ENCODE measurements at places on chromosomes 7 and 10.

DNA sequence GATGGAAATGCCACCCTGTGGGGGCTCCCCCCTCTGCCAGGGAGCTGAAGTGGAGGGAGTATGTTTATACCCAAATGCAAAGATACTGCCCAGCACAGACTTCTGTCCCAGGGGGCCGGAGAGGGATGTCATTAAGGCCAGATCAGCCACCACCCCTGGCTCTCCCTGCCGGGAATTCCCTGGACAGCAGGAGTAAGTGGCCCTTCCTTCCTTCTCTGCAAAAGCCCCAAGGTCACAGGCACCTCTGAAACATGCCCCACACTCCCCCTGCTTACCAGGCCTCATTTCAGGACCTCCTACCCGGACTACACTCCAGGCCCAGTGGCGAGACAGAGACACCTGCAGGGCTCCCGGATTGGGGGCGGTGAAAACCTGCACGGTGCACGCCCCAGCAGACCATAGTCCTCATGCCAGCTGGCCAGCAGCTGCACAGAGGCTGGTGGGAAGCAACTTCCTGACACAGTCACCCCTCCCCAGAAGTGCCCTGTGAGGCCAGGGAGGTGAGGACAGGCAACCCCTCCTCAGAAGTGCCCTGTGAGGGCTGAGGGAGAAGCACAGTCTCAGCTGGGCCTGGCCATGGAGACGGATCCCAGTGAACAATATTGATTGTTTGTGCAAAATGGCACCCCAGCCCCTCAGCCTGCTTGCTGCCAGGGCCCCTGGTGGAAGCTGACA, 33.0 kb upstream of the RET start:
- no peak for DNase-seq

GRCh38 chr7:158726277-158726807, 21.7 kb upstream of the NCAPG2 start:
- DNase-seq, result no peak

- no peak for DNase-seq
Observed at GRCh38 chr7:25398418-25398817, 170.1 kb upstream of the NPVF start.

DNA sequence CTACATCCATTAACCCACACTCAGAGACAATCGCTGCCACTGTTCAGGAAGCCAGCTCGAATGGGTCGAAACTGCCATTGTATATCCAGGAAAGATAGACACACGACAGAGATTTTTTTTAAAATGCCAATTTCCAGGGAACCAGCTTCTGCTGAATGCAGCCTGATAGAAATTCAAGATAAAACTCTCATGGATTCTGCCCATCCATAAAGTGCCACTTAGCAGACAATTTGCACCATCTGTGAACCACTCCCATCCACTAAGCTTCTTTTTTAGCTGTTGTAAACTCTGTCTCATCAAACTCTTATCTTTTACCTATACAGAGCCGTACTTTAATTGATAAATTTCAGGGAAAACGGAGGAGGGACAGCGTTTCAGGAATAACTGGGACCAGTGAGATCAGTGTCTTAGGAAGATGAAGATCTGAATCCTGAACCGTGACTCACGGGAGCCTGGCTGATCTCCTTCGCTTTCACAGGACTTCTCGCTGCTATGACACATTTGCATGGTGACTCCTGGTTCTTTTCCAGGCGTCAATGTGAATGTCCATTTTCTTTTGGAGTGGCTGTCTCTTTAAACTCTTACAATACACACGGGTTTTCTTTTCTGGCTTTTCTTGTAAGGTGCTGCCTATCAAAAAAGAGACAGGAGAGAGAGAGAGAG, 103.4 kb downstream of the FAM204A start:
- no peak for DNase-seq

GRCh38 chr10:63681993-63682697, 160.9 kb downstream of the REEP3 start:
- no peak for DNase-seq

DNA sequence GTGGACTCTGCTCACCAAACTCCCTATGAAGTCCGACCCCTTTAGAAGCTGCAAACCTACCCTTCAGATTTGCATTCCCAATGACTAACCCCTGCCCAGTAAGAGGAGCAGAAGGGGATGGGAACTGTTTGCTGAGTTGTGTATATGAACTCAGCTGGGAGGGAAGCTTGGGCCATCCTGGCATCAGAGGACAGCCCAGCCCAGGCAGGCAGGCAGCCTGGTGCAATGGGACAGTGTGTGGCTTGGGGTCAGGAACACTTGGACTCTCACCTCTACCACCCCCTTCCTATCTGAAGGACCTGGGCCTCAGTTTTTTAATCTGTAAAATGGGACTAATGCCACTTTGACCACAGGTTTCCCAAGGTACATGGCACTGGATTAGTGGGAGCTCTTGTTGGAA, 147.4 kb upstream of the GPR26 start:
- DNase-seq, result no peak

DNA sequence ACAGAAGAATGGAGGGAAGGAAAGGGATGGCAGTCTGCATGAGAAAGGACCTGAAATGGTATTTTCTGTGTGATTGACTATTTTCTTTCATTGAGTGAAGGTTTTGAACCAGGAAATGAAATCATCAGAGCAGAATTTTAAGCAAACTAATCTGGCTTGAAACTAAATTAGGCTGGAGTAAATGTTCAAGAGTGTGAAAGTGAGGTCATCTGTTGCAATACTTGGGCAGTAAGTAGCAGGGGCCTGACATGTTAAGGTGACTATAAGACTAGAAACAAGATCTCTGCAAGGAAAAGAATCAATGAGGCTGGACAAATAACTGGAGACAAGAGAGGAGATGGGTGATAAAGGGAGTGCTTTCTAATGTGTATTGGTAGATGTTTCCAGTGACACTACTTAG, 205.2 kb downstream of the NSUN6 start:
- no peak for DNase-seq

DNA sequence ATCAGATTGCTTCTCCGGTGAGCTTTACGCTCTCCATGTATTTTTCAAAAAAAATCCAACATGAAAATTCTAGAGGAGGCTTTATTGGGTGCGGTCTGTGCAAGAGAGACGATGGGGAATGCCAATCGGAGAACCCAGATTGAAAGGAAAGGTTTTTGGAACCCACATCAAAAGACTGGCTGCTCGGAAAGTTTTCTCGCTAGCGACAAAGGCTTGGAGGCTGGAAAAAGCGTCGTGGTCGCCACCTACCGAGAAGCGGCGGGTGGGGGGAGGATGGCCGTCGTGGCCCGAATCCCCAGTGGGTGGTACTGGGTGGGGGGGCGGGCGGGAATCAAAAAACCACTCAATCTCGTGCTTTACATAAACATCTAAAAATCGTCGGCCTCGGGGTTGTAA, 1.1 kb upstream of the GTF2I start:
- no peak for DNase-seq

- DNase-seq, result no peak
Observed at GRCh38 chr10:17731331-17732020, 20.5 kb upstream of the TMEM236 start.

DNA sequence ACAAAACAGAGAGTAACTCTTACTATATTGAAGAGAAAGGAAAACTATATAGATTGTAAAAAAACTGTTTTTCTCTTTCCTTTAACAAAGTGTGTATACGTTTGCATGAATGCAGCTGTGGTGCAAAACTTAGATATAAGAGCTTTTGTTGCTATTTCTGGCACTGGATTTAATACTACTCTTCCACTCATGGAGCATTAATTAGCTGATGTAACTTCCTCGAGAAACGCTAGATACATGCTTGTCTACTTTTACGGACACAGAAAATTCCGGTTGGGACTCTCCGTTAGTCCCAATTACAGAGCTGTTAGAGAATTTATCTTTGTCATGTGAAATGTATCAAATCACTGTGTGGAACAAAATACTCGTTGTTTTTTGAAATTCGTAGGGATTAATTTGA, 135.5 kb downstream of the ZNF22 start:
- DNase-seq, result no peak

DNA sequence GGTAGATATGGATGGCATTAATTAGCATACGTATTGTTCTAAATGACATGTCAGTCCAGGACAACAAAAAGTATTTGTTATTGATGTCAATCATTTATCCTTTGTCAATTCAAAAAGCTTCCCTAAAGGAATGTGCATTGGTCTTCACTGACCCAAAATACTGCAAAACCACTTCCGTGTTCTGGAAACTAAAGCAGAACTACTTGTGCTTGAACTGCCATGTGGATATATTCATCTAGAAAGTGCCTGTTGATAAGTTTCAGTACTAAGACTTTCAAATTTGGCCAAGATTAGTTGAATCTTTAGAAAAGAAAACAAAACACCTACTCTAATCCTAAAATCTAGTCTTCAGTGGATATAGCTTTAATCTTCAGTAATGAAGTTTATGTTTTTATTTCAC, 242.1 kb upstream of the PPP1R3A start:
- no peak for DNase-seq

GRCh38 chr10:116960066-116960776, 44.8 kb downstream of the SHTN1 start:
- DNase-seq, result no peak

GRCh38 chr10:30092151-30092790, 32.9 kb upstream of the JCAD start:
- no peak for DNase-seq

DNA sequence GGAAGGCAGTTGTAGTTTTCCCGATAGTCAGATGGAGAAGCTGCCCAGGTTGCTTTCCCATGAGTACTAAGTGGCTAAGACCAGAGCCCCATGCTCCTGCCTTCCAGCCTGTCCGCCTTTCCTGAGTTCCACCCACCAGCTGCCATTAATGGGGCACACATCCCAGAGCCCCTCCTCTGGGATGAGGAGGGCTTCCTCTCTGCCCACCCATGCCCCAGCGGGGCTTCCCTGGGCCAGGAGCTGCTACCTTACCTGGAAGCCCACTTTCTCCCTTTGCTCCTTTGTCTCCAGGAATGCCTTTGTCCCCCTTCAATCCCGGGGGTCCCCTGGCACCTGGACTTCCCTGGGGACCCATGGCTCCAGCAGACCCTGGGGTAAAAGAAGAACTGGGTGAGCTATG, 7.8 kb downstream of the SFTPD start:
- no peak for DNase-seq
